Neural progenitor cell (in vitro differentiated cells): ENCODE measurements at places on chromosomes 3 and 15. TPM values are rescaled to one million over a fixed set of nuclear protein-coding genes. Genes with fewer than 3 reads are reported as not detected.
A peak's percentile ranks its signal among the peaks of the same experiment; 100 is the strongest.

DRD3 gene
- total RNA-seq: not detected in 2 replicates

DISP2 gene
- total RNA-seq: 0.06 TPM in 1 of 2 replicates, not detected in the other

GRIP2 gene
- 0.25 TPM in 1 of 2 replicates, not detected in the other for total RNA-seq

- peaks cover 6% of the 10 kb centered on the region for H3K4me1 ChIP-seq
- H3K27me3 ChIP-seq: peaks cover 34% of the 10 kb centered on the region
- H3K36me3 ChIP-seq: no peaks in the 10 kb centered on the region
- peak overlapping the region; percentile 64 for H3K4me3 ChIP-seq
These were observed 16.7 kb upstream of the WNT7A start for GRCh38 chr3:13896473-13897154.

DNA sequence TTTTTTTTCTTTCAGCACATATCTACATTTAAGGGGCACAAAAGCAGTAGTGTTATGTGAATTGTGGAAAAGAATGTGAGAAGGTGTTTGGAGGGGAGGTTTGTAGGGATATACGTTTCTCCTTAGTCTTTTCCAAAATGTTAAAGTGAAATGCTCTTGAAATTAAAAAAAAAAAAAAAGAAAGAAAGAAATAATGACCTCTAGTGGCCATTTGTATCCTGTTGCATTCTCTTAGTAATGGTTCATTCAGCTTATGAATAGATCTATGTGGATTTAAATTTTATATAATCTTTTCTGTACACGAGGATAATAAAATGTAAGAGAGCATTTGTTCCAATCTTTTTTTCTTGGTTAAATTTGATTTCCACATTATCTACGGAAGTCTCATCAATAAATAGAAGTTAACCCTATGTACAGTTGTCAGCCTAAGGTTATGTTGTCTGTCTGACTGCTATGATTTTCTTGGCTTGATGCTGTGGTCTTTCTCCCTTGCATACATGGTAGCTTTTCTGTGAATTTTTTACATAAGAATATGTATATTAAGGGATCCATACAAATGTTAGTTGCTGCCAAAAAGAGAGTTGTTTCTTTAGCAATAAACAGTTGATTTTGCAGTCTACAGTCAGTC, 1.7 kb downstream of the P2RY13 start:
- no peaks in the 10 kb centered on the region for H3K36me3 ChIP-seq
- no peak overlapping the region for H3K4me3 ChIP-seq
- H3K27me3 ChIP-seq: no peaks in the 10 kb centered on the region
- no peak for DNase-seq

DNA sequence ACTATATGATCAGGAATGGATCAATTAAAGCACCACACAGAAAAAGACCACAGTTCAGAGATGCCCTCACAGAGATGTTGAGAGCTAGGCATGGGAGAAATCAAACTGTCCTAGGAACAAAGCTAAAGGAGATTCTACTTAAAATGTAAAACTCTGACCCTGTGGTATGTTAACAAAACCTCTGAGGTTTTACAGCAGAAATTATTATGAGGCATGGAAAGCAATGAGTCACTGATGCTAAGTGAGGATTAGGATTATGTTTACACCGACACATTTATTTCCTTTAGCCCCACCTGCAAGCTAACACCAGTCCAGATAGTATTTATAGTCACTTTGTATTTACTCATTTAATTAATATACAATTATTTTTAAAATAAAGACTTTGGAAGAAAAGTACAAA, 1242.2 kb downstream of the OTOL1 start:
- no peak overlapping the region for H3K4me3 ChIP-seq
- no peaks in the 10 kb centered on the region for H3K4me1 ChIP-seq
- H3K36me3 ChIP-seq: no peaks in the 10 kb centered on the region
- no peak for DNase-seq
- no peaks in the 10 kb centered on the region for H3K27me3 ChIP-seq

DNA sequence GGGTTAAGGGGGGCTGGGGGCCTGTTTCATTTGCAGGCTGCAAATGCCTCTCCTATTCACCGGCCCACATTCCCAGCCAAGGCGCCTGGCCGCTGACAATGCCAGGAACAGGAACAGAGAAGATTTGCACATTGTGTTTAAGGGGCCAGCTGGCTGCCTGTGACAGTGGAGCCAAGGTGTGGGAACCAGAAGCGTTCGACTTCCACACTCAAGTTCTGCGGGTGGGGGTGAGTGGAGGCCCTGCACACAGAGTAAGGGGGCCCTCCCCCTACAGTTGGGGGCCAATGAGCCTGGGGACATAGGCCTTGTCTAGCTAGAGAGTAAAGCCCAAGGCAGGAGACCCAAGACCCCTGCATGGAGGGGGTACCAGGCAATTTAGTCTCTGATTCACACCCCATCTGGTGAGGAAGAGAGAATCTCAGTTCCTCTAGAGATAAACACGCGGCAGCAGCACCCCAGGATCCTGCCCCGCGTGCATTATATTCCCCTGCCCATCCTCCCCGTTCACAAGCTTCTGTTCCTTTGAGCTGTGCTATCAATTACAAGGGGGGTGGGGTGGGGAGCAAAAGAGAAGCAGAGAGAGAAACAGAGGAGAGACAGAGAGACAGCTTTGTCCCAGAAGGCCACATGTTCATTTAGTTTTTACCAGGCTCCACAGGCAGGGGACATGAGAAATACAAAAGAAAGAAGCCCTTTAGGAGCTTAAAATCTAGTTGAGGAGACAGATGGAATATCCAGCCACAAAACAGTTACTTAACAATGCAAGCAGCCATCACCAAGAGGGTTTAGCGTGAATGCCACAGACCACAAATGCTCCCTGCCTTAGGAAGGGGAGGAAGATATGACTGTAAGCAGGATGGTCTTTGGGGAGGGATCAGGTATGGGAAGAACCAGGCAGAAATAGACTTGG, 9.2 kb downstream of the IGDCC3 start:
- H3K4me3 ChIP-seq: peak overlapping the region; percentile 28
- DNase-seq: peak; percentile 90
- no peaks in the 10 kb centered on the region for H3K36me3 ChIP-seq
- H3K4me1 ChIP-seq: peaks cover 59% of the 10 kb centered on the region
- peak overlapping the region; percentile 43 for H3K27ac ChIP-seq

DNA sequence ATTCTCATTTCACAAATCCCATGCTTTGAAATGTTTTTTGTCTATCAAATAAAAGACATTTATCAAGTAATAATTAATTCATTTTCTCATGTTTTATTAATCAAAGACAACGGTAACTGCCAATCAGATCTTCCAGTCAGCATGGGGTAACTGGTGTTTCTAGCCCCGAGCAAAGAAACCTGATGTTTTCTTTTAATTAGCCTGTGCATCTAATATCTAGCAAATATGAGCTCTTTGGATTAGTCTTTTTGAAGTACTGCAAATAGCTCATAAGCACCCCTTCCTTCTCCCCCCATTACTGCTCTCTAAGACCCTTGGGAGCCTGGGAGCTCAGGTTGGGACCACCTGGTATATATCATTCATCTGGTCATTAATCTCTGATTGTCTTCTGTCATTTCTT, 43.1 kb upstream of the SRGAP3 start:
- H3K27me3 ChIP-seq: no peaks in the 10 kb centered on the region
- peaks cover 20% of the 10 kb centered on the region for H3K4me1 ChIP-seq
- no peak overlapping the region for H3K4me3 ChIP-seq
- no peaks in the 10 kb centered on the region for H3K36me3 ChIP-seq

GRCh38 chr15:88542342-88542733, 4.1 kb downstream of the DET1 start:
- H3K36me3 ChIP-seq: no peaks in the 10 kb centered on the region
- DNase-seq: no peak
- no peak overlapping the region for H3K27ac ChIP-seq
- H3K4me3 ChIP-seq: no peak overlapping the region
- peaks cover 9% of the 10 kb centered on the region for H3K4me1 ChIP-seq

DNA sequence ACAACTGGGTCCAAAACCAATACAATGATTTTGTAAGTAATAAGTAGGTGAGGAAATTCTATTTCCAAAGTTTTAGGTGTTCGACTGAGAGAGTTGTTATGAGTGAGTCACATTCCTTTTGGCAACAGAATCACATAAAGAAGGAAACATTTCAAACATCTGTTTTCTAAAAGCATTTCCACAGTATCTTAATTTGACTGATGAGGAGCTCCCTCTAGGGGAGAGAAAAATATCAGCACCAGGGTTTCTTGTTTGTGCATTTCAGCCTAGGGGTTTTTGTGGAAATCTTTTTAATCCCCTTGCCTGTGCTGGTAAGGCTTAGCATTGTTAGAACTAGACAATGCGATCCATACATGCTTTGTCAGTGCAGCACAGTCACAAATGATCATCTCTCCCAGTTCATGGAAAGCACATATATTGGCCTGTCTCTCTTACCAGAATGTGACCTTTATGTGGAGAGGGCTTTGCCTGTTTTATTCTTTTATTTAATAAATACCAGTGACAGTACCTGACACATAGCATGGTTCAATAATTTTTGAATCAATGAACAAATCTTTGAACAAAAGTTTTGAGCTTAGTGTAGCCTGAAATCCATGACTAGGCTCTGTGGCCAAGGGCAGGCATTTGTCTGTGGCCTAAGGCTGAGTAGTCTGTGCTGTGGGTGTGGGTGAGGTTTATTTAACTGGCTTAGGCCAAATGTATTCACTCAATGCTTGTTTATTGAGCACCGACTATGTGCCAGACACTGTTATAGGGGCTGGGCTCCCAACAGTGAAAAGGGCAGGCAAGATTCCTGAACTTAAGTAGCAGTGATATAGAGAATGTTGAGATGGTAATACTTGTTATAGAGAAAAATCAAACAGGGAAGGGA, 21.1 kb upstream of the IQCF6 start:
- H3K4me1 ChIP-seq: peaks cover 31% of the 10 kb centered on the region
- H3K4me3 ChIP-seq: no peak overlapping the region
- peaks cover 27% of the 10 kb centered on the region for H3K27me3 ChIP-seq
- DNase-seq: peak; percentile 84

DNA sequence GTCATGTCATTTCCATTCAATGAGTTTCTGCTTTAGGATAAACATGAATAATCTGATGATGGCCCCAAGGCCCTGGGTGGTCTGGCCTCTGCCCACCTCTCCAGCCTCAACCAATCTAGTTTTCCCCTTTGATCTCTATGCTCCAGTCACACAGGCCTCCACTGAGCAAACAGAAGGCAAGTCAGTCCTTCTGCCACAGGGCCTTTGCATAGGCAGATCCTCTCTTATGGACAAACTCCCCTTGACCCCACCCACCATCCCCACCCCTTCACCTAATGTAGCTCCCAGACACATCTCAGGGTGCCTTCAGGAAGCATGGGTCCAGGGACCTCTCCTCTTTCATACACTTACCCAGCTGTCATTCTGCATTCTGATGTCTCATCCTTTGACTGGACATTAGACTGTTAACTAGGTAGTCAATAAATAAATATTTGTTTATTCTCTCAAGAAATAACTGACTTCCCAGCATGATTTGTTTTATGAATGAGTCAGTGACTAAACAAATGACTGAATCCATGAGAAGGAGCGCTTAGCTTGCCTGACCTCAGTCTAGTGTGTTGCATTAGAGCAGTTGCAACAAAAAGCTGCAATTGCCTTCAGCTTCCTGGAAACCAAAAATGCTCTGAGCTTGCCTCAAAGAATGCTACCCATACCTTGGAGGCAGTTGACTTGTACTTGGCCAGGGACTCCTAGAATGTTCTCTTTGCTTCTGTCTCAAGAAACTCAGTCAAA, 386.6 kb upstream of the WNT5A start:
- H3K4me1 ChIP-seq: no peaks in the 10 kb centered on the region
- no peaks in the 10 kb centered on the region for H3K27me3 ChIP-seq
- no peak for DNase-seq
- no peaks in the 10 kb centered on the region for H3K36me3 ChIP-seq
- no peak overlapping the region for H3K4me3 ChIP-seq

GRCh38 chr3:173902871-173903270, 505.3 kb downstream of the NLGN1 start:
- H3K27me3 ChIP-seq: no peaks in the 10 kb centered on the region
- no peak overlapping the region for H3K4me3 ChIP-seq
- DNase-seq: peak; percentile 23
- H3K36me3 ChIP-seq: no peaks in the 10 kb centered on the region
- no peak overlapping the region for H3K27ac ChIP-seq
